Left kidney (tissue), 8 donors: ENCODE measurements at places on chromosomes 5 and 9. TPM values are rescaled to one million over a fixed set of nuclear protein-coding genes. Genes with fewer than 3 reads are reported as not detected.

SLC25A2 gene
- polyA plus RNA-seq, result 0.23 TPM

TSSK1B gene
- 0.12 TPM for polyA plus RNA-seq

LECT2 gene
- 5.2 TPM for polyA plus RNA-seq

GPR151 gene
- not detected for polyA plus RNA-seq
